ENCODE measurements at places on chromosomes 7 and 10. TPM values are rescaled to one million over a fixed set of nuclear protein-coding genes. Genes with fewer than 3 reads are reported as not detected.

Gene DDX50
- polyA plus RNA-seq: 17.0 TPM

Gene FAM25G
- polyA plus RNA-seq: not detected

GRCh38 chr7:60706-61105 is 131.7 kb upstream of the FAM20C start:
- no peak for DNase-seq

- no peak for DNase-seq
Measured at GRCh38 chr10:99366666-99367065, 37.5 kb downstream of the CNNM1 start.

Gene CFAP43
- polyA plus RNA-seq: 0.06 TPM

Gene CALY
- not detected for polyA plus RNA-seq

DNA sequence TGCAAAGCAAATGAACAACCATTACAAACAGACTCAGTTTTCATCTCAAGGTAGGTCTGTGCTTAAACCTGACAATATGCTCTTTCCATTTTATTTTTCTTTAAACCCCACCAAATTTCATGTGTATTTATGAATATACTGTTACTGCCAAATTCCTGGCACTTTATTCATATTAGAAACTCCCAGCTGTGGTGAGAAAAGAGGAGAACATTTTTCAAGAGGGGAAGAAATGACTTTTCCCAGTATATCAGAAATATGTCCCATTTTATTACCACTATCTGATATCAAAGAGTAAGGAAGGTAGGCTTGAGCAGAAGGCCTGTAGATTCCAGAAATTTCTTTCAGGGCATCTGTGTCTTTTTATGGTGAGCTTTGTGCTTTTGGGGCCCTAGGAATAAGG is 189.6 kb downstream of the ADAM12 start:
- DNase-seq: no peak

Gene PODXL
- polyA plus RNA-seq: 0.20 TPM

Gene ELOVL3
- 3.2 TPM for polyA plus RNA-seq

Gene KIAA1549
- 0.03 TPM for polyA plus RNA-seq

- DNase-seq: no peak
Measured at GRCh38 chr10:116014326-116014725, 258.7 kb downstream of the GFRA1 start.

- DNase-seq: no peak
Measured at GRCh38 chr7:133535308-133535707, 282.4 kb downstream of the EXOC4 start.

Gene CYP3A4
- polyA plus RNA-seq: not detected

GRCh38 chr10:100998991-100999741 is 442 bp upstream of the LZTS2 start:
- DNase-seq: peak; percentile 61

Gene RBM33
- 27.7 TPM for polyA plus RNA-seq

DNA sequence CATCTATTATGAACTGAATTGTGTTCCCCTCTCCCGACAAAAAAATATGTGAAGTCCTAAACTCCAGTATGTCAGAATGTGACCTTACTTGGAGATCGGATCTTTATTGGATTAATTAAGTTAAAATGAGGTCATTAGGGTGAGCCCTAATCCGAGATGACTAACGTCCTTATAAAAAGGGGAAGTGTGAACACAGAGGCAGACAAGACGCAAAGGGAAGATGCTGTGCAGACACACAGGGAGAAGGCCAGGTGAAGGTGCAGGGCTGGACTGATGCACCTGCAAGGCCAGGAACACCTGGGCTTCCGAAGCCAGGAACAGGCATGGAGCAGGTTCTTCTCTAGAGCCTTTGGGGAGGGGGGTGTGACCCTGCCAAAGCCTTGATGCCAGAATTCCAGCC is 187.8 kb downstream of the PARD3 start:
- DNase-seq: no peak

- DNase-seq: no peak
Measured at GRCh38 chr7:104444017-104444416, 115.6 kb downstream of the LHFPL3 start.

GRCh38 chr10:122296363-122297120 is 25.4 kb downstream of the BTBD16 start:
- DNase-seq: no peak

Measured in CD14-positive monocyte (primary cell).